Suppressor macrophage treated with lipopolysaccharide for 1 hour (primary cell): ENCODE measurements at places on chromosomes 2 and 18.
A peak's percentile ranks its signal among the peaks of the same experiment; 100 is the strongest.

- no peak for DNase-seq
Measured at GRCh38 chr2:203164311-203164935, 74.4 kb upstream of the CYP20A1 start.

DNA sequence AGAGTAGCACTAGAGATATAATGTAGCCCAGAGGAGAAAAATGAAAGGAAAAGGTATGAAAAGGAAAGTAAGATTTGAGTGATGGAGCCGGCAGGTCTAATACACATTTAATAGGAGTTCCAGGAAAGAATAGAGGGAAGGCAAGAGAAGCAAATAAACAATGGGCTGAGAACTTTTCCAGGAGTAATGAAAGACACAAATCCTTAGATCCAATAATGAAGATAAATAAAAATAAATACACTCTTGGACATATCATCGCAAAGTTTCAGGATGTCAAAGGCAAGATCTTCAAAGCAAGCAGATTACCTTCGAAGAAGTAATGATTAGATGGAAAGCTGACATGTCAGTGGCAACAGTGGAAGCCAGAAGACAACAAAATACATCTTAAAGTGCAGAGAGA, 102.0 kb upstream of the YWHAQ start:
- no peak for DNase-seq

DNA sequence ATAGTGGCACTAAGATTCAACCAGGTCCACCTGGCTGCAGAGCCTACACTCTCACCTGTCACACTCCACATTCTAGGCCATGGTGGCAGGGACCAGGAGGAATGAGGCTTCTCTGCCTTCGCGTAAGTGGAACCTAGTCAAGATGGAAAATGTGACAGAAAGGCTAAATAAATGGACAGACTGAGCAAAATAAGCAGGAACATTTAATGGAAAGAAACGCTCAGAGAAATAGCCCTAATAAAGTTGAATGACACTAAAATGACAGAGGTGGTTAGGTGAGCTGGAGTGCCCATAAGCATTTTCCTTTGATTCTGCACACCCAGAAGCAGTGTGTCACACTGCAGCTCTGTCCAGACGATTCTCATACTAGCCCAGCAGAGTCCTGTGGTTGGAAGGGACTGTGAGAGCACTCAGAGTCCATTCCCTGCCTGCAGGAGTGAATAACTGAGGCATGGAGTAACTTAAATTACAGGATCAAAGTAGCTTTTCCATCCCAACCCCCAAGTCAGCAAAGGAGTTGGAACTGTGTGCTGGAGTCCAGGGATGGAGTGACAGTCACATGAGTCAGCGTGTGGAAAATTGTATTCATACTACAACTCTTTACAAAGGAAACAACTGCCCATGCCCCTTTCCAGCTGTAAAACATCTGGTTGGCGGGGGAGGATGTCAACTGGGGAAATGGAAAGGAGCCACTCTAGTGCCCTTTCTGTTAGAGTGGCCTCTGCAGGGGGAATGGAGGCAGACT, 105.4 kb upstream of the LGALSL start:
- no peak for DNase-seq

- no peak for DNase-seq
Measured at GRCh38 chr18:46053368-46054095, 18.5 kb downstream of the PSTPIP2 start.

- no peak for DNase-seq
Measured at GRCh38 chr2:66253066-66253465, 181.9 kb upstream of the MEIS1 start.

DNA sequence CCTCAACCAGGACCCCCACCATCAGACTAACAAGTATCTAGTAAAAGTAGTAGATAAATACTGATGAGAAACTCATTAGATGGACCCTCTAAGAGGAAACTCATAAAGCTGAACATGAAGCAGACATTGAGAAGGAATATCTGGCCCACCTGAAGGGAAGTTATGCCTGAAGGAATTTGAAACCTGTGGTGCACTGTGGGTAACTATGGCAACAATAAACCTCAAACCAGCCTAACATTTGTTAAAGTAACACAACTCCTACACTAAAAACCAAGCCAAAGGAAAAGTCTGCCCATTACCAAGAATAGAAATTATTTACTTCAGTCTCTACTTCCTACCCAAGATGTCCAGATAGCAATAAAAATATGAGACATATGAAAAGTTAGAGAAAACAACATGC, 43.4 kb downstream of the KIAA1328 start:
- no peak for DNase-seq

- DNase-seq = no peak
Measured at GRCh38 chr2:217877866-217878265, 124.9 kb downstream of the TNS1 start.

DNA sequence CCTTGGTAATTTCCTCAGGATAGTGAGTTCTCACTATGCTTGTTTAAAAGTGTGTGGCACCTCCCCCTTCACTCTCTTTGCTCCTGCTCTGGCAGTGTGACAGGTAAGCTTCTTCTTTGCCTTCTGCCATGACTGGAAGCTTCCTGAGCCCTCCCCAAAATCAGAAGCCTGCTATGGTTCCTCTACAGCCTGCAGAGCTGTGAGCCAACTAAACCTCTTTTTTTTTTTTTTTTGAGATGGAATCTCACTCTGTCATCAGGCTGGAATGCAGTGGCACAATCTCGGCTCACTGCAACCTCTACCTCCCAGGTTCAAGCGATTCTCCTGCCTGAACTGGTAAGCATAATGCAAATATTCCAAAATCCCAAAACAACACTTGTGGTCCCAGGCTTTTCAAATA, 80.0 kb downstream of the SOWAHC start:
- DNase-seq = no peak

GRCh38 chr2:33570681-33571080, 28.4 kb downstream of the FAM98A start:
- no peak for DNase-seq

DNA sequence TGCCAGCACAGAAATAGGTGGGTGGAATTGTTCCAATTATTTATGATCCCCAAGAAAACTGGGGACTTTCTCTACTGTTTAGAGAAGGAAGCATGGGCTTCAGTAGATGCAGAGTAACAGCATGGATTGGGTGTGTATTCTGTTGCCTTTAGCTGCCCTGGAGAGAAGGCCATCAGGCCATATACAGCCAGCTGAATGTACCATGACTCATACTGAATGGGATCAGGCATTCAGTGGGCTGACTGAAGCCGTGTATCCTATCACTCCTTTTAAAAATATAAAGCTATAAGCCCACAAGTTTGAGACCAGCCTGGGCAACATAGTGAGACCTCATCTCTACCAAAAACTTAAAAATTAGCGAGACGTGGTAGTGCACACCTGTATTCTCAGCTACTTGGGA, 16.7 kb upstream of the PLEKHM3 start:
- no peak for DNase-seq

DNA sequence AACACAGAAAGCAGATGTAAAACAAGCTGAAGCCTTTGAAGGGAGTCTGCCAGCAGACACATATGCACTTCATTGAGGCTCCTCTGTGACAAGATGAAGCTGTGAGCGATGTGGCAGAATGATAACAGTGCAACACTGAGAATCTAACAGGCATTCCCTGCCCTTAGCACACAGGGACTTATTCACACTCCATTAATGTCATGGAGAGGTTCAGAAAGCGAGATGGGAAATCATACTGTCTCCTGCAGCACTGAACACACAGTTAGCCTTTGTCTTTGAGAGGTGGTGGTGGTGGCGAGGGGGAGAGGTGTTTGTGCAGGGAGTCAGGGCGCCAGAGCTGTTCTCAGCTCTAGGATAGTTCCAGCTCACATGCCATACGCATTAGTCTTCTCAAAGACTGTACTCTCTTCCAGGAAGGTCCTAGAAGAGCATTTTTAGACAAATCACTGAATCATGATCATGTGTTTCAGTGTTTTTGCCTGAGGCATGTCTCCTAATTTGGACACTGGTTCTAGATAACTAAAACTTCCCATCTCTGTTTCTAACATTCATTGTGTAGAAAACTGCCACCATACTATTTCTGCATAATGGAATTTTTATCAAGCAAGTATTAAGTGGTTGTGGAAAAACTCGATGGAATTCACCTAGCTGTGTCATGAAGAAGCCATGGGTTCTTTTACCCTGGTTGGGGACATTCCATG, 93.5 kb upstream of the ITGB6 start:
- DNase-seq = peak; percentile 81

- no peak for DNase-seq
Measured at GRCh38 chr2:233389601-233390125, 35.4 kb downstream of the DGKD start.

DNA sequence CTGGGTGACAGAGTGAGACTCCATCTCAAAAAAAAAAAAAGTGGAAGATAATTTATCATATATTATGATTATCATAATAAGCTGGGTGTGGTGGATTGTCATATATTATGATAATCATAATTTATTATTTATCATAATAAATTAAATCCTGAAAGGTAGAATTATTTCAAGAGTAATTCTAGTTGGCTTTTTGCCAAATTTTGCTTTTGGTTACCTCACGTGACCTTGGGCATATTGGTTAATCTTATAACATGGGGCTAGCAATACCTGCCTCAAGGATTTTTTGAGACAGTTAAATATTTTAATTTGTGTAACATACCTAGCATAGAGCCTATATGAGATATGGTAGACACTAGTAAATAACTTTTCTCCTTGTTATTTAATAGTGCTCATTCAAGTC, 111.3 kb upstream of the TTC27 start:
- no peak for DNase-seq

GRCh38 chr18:55136864-55137263, 177.6 kb upstream of the CCDC68 start:
- DNase-seq = no peak

DNA sequence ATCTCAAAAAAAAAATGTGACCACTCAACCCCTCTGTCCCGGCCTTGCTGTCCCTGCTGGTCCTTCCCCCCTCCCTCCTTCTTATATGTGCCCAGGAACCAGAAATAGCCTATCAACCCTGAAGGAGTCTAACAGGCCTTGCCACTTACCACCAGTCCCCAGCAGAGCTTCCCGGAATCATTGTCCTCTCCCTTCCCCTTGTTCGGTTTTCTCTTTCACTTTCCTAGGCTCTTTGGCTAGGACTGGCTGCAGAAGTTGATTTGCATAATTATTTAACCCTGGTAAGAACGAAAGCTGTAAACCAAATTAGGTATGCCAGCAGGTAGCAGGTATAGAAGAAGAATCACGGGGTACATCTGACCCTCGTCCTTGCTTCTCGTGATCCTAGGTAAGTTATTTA, 72.6 kb upstream of the ZNF532 start:
- no peak for DNase-seq

DNA sequence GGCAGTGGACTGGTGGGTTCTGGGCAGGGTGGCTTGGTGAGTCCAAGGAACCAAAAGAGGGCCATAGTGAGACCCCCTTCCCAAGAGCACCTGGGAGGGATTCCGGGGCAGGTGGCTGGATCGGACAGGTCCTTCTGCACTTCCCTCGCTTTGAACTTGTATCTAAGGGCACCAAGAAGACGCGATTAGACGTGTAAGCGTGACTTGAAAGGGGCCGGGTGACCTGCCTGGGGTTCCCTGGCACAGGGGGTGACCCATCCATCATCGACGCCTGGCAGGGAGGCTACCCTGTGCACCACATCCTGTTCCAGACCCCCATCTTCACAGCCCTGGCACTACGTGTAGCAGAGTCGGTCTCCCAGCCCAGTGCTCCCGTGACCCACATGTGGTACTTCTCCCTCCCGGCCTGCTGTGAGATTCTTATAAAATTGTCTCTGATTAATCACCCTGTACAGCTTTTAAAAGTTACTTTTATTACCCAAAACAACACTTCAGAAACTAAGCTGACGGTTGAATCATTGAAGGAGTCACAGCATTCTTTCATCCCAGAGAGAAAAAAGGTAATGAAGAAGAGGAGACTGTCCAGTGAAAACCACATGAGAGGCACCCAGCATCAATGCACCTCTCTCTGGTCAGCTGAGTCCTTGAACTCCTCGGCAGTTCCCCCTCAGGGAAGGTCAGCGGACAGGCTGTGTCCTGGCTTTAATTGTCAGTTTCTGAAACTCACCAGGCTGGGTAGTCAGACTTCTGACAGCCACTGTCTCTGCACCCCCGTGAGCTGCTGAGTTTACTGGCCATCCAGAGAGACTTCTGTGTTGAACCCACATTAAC, 13.0 kb downstream of the SH3BP4 start:
- no peak for DNase-seq

DNA sequence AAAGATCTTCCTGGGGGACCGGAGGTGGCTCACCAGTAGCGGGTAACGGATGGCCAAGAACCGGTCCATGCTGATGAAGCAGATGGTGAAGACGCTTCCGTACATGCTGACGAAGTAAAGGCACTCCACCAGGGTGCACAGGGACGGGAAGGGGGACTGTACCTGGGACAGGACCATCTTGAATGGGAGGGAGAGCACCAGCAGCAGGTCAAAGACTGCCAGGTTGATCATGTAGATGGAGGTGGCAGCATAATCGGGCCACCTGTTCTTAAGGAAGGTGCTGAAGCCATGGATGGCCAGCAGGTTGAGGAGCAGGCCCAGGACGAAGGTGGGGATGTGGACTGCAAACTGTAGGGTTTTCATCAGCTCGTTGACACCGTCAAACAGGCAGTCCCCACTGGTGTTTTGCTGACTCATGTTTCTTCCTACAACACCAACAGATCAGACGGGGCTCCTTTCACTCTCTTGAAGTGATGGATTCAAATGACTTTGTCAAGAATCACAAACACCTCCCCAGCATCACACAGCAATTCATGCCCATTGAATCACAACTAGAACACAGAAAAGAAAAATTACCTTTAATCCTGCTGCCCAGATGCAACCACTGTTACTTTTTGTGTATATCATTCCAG, 14.4 kb downstream of the GPR55 start:
- DNase-seq = no peak

GRCh38 chr2:98134172-98135005, 47.4 kb downstream of the VWA3B start:
- DNase-seq = peak; percentile 95

DNA sequence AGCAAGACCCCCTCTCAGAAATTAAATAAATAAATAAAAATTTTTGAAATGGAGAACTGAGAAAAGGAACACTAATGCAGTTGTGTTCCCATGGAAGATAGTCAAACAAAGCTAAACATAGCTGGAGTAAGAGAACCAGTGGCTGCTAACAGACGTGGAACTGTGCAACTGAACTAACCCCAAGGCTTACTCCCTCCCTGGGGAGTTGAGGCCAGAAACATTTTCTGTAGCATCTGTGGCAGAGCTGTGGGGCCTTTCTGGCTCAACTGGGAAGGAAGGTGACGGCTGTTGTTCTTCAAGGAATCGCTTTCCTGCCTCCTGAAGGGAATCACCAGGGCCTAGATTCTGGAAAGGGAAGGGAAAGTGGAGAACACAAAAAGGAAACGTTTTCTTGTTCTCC, 53.9 kb upstream of the B3GNT2 start:
- DNase-seq = no peak

- DNase-seq = peak; percentile 26
Measured at GRCh38 chr18:12121175-12122042, 27.8 kb downstream of the ANKRD62 start.
